ENCODE measurements at places on chromosomes 2 and 18.

DNA sequence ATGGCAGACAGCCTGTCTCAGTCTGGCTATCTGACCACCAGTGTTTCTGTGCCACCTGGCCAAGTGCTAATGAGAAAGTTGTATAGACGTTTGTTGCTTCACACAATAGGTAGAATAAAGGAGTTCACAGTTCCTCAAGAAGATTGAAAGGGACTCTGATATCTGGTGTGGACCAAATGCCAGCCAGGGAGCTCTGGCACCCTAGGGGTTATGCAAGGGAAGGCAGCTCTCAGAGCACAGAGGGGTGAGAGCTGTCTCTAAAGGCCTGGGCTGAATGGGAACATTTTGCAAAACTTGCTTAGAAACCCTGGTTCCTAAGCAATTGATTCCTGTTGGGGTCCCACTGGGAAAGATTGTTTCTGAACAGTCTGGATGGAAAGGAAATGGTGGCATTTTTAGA lies 553.8 kb downstream of the EPHA4 start:
- no peak for DNase-seq

DNA sequence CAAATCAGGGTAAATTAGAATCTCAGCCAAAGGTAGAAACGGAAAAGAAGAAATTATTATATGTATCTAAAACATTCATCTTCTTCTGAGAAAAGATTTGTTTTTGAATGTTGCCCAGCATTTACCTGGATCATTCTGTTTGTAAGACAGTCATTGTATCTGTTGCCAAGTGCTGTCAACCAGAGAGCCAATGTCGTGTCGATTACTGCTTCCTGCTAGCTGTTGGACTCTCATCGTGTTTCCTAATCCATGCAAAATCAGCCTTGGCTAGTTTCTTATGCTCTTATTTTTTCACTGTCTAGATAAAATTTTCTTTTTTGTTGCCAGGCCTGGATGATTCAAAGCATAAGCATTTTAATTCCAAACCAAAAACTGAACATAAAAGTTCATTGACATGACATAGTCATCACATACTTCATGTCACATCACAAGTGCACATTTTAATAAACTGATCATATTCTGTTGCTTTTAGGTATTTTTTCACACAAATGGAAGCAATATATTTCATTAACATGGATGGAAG lies 202.3 kb downstream of the KCNH7 start:
- DNase-seq: no peak

DNA sequence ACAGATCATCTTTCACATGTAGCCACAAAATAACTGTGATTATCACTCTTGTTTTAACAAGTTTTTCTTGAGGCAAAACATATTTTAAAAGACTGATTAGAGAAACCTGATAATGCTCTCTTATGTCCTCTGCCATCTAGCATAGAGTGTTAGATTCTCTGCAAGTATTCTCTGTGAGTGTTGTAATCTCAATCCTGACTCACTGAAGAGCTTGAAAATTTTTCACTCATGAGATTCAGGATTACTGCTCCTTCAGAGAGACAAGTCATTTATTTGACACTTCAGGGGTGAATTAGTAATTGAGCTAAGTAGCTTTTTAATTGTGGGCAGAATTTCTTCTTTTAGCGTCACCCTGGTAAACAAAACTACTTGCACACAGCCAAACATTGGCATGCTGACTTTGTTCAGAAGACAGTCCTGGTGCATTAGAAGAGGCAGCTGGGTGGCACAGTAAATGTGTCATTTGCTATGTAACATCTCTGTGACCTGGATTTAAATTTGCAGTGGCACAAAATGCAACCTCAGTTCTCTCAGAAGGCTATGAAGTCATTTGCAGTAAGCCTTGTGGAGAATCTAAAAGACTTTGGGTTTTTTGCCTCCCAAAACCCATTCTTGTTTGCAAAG lies 172.9 kb downstream of the LRP1B start:
- no peak for DNase-seq

DNA sequence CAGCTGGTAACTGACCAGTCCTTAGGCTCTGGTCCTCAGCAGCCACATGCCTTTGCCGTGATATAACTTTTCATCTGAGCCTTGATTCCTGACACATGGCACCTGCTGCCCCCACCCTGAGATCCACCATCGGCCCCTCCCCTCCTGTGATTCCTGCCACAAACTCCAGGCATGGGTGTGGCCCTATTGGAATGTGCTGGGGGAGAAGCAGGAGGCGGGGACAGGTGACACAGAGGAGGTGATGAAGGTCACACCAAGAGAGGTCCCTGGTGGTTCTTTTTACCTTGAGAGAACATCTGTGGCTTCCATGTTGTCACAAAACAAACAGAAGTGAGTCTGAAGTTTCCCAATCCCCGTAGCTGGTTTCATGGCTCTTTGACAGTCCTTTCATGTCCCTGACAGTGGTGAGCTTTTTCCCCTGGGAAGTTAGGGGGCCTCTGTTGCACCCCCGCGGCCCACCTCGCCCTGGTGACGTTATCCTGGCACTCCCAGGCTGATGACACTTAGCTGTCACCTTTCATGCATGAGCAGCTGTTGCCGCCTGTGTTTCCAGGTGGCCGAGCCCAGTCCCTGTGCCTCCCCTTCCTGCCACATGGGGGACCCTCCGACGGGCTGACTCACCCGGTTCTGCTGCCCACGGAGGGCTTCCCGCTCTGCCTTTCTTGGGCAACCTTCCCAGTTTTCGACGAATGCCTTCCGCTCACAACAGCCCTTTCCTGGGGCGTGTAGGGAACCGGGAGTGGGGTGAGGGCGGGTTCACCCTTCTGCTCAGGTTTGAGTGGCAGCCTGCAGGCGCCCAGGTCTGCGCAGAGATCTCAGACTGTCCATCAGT lies 66.3 kb upstream of the GLI2 start:
- no peak for DNase-seq

DNA sequence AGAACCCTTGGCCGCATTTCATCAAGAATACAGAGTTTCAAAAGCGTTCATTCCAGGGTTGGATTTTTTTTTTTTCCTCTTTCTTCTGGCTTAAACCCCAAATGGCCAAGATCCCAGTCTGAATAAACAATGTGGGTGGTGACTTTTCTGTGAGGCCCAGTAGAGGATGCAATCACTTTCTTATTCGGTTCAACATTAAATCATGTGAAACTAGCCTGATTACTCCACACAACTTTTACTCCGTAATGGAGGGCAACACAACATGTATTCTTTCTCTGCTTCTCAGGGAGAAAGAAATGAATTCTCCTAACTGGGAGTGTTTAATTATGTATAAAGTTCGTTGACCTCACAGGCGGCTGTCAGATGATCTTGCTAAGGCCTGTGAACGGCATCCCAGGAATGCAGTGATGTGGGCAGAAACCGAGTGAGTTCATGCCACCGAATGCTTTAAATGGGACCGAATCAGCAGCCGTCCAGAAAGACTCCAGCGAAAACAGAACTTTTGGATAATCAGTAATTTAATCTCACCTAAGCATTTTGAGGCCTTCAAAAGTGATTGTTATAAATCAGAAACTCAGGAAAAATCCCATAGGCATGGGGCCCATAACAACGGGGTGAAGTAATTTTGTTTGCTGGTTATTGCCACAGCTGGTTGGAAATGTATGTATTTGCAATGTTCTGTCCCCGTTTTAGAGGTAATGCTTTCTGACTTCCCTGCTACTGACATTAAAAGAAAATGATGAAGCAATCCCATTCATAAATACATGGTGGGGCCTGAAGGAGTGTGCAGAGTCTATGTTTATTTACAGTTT lies 81.5 kb downstream of the BCL2 start:
- DNase-seq: peak; percentile 85

DNA sequence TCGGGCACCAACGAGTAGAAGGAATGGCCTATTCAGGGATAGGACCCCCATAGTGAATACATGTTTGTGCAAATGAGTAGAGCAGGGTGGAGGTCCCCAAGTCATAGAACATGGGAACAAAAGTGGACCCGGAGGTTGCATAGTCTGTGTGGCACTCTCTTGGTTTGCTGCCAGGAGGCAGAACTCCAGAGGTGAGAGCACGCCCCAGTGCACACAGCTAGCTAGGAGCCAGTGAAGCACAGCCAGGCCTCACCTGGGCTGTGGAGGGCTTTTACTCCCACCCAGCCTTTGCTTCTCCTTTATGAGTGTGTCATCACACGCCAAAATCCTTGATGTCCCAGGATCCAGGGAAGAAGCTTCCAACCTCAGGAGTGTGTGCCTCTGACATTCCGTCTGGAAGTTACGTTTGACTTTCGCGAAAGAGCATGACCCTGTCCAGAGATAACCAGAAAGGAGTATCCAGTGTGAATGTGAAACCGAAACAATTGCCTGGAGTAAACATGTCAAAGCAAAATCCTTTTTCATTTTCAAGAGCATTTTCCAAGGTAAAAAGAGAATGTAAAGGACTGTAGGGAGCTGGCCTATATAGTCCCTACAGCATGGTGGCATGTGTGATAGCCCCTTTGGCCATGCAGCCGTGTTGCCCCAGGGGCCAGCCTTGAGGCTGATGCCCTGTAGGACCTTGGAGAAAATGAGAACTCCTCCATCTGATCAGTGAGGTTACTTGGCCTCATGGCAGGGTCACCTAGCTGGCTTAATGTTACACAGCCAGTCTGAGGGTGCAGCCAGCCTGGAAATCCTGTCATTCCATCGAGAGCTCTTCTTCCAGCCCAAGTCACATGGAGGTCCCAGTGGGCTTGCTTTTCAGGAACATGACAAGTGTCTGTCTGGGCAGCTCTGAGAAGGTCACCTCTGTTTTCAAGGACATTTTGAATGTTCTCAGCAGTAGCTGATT lies 8.8 kb downstream of the TRIB2 start:
- DNase-seq: no peak

DNA sequence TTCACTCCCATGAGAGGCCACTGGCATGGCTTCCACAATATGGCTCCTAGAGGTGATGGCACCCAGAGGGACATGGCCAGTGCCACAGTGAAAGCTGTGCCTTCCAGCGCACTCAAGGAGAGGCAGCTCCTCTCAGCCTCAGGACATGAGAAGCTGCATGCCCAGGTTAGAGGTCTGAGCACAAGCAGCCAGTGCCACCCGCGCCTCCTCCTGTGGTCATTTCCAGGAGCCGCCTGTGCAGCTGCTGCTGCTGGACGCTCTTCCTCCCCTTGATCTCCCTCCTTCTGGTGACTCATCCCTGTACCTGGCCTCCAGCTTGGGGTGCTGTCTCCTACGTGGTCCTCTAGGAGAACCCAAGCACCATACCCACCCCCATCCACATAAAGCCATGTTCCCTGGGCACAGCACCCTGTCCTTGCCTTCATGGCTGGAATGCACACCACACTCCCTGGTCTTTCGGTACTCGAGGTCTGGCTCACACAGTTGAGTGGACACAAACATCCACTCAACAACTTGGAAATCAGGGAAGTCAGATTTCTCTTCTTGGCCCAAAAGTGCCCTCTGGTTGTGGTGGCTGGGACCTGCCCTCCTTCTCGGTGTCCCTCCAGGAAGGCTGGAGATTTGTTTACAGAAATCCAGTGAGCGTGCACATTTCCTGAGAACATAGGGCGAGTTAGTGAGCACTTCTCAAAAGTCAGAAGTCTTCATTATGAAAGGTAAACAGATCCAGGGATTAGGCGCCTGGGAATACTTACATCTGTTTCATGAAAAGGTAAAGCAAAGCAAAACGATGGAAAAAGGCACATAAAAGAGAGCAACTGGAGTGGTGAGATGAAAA lies 96.7 kb downstream of the EIPR1 start:
- no peak for DNase-seq

GRCh38 chr2:12557688-12558087 lies 159.0 kb upstream of the TRIB2 start:
- DNase-seq: no peak

- no peak for DNase-seq
Measured at GRCh38 chr2:190763901-190764514, 115.1 kb downstream of the NAB1 start.

GRCh38 chr18:79332646-79333045 lies 63.1 kb upstream of the NFATC1 start:
- no peak for DNase-seq

DNA sequence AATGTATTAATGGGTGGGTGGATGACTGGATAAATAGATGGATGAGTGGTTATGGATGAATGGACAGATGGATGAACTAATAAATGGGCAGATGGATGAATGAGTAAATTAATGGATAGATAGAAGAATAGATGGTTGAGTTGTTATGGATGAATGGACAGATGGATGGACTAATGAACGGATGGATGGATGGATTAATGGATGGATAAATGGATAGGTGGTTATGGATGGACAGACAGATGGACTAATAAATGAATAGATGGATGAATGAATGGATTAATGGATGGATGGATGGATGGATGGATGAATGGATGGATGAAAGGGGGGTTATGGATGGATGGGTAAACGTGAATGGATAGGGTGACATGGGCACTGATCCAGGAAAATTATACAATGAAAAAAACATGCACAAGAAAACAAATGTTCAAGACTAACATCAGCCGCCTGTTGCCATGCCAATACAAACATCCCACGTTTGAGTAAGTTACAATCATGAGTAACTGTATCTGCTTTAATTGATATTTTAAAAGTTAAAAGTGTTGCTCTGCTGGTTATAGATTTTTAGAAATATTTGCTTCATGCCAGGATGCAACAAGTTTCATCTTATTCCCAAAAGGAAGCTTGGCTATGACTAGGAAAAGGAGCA lies 20.8 kb downstream of the PXDN start:
- no peak for DNase-seq

- DNase-seq: no peak
Measured at GRCh38 chr2:221495731-221496130, 76.4 kb downstream of the EPHA4 start.

- no peak for DNase-seq
Measured at GRCh38 chr18:73023975-73024374, 156.2 kb upstream of the NETO1 start.

GRCh38 chr2:138274421-138275291 lies 226.9 kb upstream of the SPOPL start:
- DNase-seq: no peak

- no peak for DNase-seq
Measured at GRCh38 chr2:95042472-95043271, 17.2 kb downstream of the MAL start.

DNA sequence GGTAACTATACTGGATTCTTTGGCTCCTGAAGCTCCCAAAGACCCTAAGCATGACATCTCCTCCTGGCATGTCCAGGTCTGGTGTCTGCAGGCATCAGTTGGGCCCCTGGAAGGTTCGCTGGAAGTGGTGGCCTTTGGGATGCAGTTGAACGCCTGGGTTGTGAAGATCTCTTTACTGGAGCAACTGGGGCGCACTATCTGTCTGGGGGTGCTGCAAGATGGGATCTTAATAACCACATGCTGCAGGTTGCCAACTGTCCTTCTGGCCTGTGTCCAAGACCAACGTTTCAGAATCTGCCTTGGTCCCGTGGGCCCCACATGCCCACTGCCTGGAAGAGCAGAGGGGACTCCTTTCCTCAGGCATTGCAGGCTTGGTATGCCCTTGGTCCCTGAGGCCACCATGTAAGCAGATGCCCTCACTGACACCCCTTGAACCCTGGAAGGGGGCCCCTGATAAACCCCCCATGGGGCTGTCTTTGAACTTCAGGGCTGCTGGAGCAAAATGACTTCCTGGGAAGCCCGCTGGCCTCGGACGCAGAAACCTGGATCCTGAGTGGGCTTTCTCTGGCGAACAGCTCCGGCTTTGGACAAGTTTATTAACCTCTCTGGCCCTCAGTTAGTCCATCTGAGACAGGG lies 101.9 kb downstream of the TWIST2 start:
- no peak for DNase-seq

- DNase-seq: no peak
Measured at GRCh38 chr2:48588745-48589144, 28.9 kb upstream of the GTF2A1L start.
